ENCODE measurements at places on chromosomes 13 and 19. TPM values are rescaled to one million over a fixed set of nuclear protein-coding genes. Genes with fewer than 3 reads are reported as not detected.

The ZNF615 gene
- 5.3 TPM for total RNA-seq

The CYP2F1 gene
- 4.2 TPM for total RNA-seq

The SIGLEC6 gene
- total RNA-seq: not detected

The GIPC3 gene
- 0.14 TPM for total RNA-seq

The C2CD4C gene
- total RNA-seq: 5.4 TPM

The NLRP9 gene
- total RNA-seq: 0.08 TPM

The CALR3 gene
- not detected for total RNA-seq

The GSX1 gene
- 0.17 TPM for total RNA-seq

The KLF12 gene
- total RNA-seq: 17.3 TPM

The REX1BD gene
- 63.0 TPM for total RNA-seq

The FGF22 gene
- 0.36 TPM for total RNA-seq

- ATAC-seq: peak; percentile 39
These were observed 16.4 kb upstream of the CYP2B6 start for GRCh38 chr19:40974633-40975037.

DNA sequence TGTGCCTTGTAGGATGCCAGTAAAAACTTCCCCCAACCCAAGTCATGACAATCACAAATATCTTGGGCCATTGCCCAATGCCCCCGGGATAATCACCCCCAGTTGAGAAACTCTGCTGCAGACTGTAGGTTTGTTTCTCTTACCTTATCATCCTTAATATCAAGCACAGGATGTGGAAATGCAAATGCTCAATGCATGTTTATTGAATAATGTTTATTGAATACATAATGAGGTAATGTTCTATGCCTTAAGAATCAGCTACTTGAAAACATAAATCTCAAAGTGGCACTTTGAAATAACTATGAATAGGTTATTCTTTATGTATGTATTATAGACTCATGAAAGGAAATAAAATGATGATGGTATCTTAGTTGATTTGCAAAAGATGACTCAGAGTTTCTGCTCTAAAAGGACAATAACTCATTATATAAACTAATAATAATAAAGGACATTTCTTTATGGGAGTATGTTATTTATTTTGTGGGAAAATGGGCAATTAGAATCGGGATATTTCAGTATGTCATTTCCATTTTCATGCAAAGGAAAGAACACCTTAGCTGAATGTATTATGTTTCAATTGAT is 414.2 kb downstream of the EFNB2 start:
- no peak for ATAC-seq

- no peak for ATAC-seq
These were observed 10.7 kb upstream of the MCF2L start for GRCh38 chr13:112958127-112958989.

DNA sequence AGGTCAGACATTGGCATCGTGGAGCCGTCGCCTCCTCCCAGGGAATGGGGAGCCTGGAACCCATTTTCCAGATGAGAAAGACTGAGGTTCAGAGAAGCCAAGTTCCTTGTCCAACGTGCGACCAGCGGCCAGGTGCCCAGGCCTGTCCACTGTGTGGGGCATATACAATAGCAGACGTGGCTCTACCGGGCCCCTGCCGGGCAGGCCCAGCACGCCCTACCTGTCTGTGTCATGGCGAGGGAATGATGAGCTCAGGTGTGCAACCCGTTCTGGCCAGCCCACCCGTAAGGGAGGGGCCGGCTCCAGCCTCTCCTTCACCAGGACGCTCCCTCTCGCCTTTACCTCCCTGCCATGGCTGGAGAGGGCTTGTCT is 837 bp downstream of the GNA15 start:
- no peak for ATAC-seq

GRCh38 chr19:18828786-18829185 is 3.0 kb upstream of the UPF1 start:
- ATAC-seq: no peak

DNA sequence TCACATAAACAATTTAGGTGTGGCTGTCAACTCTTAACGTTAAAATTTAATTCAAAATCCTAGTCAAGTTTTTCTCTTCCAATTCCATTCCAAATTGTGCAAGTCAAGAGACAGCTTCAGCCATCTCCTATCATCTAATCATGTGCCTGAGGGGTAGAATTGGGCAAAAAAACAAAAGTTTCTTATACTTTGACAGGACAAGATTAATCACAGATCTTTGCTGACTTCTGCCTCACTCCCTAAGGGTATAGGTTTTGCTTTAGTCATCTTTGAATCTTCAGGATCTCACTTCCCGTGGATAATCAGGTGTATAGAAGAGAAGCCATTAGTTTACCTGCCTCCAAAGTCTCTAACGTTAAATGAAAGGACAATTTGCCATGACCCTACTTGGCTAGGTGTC is 24.6 kb downstream of the RNF17 start:
- no peak for ATAC-seq

DNA sequence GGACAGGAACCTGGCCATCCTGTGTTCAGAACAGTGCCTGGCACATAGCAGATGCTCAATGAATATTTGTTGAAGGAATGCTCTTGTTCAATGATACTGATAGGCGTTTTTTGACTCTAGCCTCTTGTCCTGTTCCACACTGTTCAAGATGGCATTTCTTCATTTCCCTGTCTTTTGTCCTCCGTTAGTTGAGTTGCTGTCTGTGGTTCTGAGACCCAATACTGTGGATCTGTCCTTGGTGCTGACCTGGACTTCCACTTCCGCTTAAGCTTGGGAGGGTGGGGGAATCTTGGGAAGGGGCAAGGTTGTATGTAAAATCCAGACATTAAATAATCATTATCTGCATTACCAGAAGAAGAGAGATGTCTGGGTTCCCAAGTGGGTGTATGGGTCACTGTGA is 8.3 kb upstream of the KCNN4 start:
- ATAC-seq: peak; percentile 22

DNA sequence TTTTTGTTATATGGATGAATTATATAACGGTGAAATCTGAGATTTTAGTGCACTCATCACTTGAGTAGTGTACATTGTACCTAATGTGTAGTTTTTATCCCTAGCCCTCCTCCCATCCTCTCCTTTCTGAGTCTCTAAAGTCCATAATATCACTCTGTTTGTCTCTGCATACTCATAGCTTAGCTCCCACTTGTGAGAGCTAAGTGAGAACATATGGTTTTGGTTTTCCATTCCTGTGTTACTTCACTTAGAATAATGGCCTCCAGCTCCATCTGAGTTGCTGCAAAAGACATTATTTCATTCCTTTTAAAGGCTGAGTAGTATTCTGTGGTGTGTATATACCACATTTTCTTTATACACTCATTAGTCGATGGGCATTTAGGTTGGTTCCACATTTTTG is 94.0 kb downstream of the SLC10A2 start:
- no peak for ATAC-seq

DNA sequence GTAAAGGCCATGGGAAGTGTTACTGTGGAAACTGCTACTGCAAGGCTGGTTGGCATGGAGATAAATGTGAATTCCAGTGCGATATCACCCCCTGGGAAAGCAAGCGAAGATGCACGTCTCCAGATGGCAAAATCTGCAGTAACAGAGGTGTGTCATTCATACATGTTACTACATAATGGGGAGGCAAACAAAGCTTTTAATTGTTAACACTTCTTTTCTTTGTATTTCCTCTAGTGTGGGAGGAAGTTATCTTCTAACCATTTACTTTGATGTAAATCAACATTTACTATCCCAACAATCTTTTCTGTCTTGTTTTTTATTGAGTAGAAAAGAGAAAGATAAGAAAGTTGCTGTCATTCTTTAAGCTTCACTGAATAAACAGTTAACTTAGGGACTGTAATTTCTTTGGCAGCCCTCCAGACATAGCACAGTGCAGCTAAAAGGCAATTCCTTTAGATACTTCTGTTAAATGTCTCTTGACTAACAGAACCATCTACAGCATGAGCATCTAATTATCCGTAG is 126.9 kb downstream of the ITGBL1 start:
- ATAC-seq: no peak

DNA sequence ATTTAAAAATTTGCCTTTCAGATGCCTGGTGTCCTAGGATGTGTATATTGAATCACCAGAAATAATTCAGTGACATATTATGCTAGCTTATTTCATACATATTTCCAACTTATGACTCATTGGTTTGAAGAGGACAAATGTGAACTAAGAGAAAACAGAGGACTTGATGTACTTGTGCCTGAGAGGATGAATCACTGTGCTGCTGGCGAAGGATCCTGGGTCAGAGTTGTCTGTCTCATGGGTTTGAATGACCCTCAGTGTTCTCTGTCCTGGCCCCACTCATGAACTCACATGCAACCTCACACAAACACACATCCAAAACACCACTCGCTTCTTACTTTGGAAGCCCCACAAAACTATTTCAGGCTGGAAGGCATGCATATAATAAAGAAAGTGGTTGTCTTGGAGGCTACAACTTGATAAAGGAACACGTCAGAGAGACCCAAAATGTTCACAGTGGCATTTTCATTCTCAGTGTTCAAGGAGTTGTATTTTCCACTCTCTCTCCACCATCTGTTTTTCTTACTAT is 129.0 kb upstream of the SPRY2 start:
- ATAC-seq: peak; percentile 90

- ATAC-seq: no peak
These were observed 38.1 kb upstream of the RGCC start for GRCh38 chr13:41419206-41419605.

GRCh38 chr19:48992581-48993174 is 431 bp downstream of the GYS1 start:
- no peak for ATAC-seq

- ATAC-seq: no peak
These were observed 8.0 kb downstream of the DPP9 start for GRCh38 chr19:4715529-4716221.

GRCh38 chr19:42762789-42763188 is 2.7 kb downstream of the PSG8 start:
- ATAC-seq: no peak

- no peak for ATAC-seq
These were observed 275.5 kb downstream of the ENOX1 start for GRCh38 chr13:43510956-43511901.

- ATAC-seq: peak; percentile 21
These were observed 51.5 kb downstream of the SOX21 start for GRCh38 chr13:94660695-94661326.

DNA sequence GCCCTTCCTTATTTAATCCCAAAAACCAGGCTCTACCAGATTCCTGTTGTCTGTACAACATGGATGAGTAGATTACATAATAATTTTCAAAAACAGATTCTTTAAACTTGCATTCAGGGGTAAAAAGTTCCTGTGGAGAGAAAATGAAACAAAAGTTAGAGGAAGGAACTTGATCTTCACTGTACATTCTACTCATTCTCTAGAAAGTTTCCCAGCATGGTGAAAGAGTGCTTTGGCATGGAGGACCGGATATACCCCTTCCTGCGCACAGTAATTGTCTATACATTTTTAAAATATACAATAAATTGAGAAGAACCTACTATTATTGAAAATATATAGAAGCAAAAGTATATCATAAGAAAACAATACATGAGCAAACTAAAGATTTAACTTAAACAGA is 274.2 kb downstream of the ITGBL1 start:
- ATAC-seq: no peak

DNA sequence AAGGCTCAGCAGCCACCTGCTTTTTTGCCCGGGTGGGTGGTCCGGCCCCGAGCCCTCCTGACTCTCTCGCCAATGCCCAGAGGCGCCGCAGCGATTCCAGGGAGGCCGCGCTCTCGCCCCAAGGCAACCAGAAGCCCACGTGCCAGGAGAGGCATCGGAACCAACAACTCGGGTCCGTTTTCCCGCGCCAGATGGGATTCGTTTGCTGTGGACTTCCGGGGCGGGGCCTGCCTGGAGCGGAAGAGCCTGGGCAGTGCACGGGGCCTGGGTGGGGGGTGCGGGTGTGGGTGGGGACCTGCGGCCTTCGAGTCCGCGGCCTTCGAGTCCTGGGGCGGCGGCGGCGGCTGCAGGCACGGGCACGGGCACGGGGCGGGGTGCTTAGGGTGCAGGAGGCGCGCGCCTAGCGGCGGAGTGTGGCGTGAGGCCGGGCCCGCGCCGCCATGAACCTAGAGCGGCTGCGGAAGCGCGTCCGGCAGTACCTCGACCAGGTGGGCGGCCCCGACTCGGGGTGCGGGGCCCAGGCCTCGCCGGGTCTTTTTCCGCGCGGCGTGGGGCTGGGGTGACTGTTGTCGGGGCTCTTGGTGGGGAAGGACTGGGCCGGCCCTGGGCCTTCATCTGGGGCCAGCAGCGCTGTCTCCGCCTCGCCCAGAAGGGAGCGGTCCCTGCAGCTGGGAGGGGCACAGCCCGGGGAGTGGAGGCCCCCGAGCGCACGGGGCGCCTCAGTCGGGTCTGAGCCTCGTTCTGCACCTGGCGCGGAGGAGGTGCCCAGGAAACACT is at the start of gene CDC16:
Gene CDC16 (plus strand): TSS at position 253 of the 777 bp plus-strand sequence. CDS start 188 bp downstream, at position 441.
- ATAC-seq: peak; percentile 92

GRCh38 chr13:32587011-32587810 is 959 bp downstream of the PDS5B start:
- peak; percentile 53 for ATAC-seq

DNA sequence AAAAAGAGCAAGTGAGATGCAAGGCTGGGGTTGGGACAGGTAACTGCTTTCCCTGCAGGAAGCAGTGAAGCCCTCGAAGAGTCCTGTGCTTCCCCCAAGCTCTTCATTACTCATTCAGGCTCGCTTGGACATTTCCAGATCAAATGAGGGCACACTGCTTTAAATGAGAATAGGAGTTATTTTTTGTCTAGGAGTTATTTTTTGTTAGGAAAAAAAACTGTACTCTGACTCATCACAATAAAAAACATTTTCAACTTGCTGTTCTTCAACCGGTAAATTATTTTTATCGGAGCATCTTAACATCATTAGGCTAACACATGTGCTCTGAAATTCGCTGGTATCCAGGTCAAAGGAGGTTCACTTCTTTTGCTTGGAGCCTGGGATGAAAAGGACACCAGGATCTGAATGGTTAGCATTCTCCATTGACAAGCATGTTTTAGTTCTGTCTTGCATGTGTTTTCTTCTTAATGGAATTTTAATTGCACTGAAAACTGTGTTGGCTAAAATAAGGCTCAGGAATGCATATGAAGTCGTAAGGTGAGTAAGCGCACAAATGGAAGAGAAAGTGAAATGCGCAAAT is 80.7 kb upstream of the STK24 start:
- no peak for ATAC-seq

All from motor neuron (in vitro differentiated cells).